NCI-H774 (cell line): ENCODE measurements at places on chromosomes 4 and X.

GRCh38 chr4:146932116-146932515, 13.5 kb downstream of the TTC29 start:
- no peak for DNase-seq

GRCh38 chr4:177239878-177240277, 69.8 kb upstream of the NEIL3 start:
- DNase-seq: no peak

DNA sequence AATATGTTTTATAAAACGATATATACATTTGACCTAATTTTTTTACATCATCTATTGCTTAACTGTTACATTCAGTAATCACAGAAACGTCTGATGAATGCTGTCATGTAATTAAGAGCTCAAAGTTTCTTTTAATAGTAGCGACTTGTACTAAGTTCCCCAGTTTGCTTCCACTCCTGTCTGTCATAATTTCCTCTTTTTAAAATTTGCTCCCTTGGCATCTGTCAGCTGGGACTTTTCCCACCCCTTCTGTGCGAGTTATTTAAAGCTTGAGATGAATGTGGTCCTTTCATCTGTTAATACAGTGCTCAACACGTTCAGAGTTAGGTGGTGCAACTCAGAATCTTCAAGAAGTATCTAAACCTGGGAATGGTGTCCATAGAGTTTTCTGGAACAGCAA, 1.2 kb downstream of the RAP1GDS1 start:
- DNase-seq: no peak

- DNase-seq: no peak
Measured at GRCh38 chr4:175891231-175891630, 79.2 kb upstream of the GPM6A start.

DNA sequence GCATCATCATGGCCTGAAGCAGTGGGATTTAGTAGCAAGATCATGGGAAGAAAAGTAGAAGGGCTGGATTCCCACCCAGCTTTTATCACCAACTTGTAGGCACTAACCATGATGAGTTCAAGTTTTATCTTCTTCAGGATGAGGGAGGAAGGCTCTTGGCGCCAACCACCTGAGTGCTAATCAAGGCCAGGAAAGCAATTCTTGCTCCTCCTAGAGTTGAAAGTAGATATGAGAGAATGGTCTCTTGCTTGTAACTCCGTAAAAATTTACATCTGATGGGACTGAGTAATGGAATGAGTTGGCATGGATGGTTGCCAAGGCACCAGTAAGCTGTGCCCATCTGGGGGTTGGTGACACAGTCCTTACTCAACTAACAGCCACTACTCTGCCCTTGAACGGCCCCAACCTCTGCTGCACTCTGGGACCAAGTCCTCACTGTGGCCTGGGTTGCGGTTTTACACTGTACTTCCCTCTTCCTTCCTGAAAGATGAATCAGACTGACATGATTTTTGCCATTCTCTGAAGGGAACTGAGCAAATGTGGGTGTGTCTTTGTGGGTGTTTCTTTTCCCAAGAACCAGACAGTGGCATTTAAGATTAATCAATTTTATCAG, 39.4 kb upstream of the NDP start:
- DNase-seq: no peak

DNA sequence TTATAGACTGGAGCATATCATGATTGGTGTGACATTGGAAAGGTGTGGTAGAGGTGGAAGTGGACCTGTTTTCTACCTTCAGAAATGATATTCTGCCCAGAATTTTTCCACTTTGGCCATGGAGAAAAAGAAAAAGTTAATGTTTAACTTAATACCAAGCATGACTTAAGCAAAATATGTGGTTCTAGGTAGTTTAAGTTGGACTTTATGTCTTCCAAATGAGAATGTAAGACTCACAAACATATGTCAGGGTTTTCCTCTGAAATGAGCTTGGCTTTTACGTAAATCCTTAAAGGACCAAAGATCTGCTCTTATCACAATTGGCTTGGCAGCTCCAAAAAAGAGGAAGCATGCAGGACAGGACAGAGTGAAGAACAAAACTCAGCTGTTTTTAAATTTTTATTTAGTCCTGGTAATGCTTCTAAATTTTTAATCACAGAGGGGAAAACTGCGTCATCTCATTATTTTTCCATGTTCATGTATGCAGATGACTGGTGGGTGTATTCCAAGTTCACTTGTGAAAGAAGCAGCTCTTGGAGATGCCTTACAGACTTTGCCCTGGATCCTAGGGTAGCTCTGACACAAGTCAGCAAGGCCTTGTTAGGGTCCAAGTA, 98.2 kb downstream of the ANK2 start:
- DNase-seq: no peak

- no peak for DNase-seq
Measured at GRCh38 chr4:31949045-31949444, 1228.9 kb downstream of the PCDH7 start.

DNA sequence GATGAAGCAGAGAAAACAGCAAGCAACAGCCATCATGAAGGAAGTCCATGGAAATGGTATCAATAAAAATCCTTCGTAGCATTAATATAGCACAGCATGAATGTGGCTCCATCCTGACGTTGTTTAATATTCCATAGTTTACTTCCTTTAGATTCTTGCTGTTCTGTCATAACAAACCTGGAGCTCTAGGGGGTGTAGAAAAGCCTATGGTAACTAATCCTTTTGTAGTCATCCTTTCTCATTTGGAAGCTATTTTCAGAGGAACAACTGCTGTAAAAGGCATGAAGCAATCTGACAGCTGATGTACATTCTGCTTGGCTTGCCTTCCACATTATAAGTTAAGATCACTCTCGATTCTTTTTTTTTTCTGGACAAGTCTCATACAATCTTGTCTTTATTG, 914 bp downstream of the MYOZ2 start:
- DNase-seq: no peak

DNA sequence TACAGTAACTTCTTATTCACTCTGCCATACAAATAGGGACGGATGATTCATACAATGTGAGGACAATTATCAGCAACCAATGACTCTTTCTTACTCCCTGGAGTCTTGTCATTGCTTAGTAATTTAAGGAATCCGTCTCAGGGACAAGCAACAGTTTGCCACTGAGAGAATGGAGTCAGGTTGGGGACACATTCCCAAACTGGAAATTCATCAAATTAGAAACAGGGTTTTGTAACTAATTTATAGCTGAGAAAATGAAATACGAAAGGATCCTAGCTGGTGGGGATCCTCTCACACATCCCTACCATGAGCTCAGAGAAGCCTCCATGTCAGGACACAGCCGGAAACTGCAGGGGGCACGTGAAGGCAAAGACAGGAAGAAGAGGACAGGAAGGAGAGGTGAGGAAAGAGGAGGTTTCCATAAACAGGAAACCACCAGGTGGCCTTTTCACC, 50.4 kb upstream of the KDR start:
- no peak for DNase-seq

DNA sequence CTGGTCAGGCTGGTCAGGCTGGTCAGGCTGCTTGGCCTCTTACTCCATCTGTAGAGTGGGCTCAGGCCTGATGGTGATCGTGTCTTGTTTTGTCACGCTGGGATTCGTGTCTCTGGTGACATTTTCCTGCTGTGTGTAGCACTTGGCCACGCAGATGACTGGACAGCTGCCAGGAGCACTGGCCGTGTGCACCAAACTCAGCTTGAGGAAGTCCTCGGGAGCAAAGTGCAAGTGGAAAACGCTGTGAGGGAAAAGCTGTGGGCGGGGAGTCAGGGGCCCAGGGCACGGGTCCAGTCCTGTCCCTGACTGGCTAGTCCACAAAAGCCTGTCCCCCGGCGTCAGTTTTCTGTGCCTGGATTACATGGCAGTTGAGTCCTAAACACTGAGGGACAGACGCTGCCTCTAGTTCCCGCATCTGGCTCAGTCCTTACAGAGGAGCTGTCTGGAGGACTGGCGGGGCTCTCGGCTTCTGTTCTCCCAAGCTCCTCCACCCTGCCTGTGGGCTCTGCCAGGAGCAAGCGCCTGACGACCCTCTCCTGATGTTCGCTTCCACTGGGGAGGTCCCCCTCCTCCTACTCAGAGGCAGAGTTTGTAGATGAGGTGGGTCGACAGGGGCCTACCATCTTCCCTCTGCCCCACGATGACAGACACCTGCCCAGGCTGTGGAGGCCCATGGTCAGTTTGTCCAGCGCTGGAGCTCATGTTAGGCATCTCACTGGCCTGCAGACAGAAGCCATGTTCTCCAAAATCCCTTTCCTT, 35.9 kb upstream of the GRPEL1 start:
- DNase-seq: no peak

- DNase-seq: no peak
Measured at GRCh38 chr4:106344647-106344970, 24.0 kb downstream of the GIMD1 start.

- DNase-seq: peak; percentile 38
Measured at GRCh38 chr4:167234316-167234881, at the start of gene SPOCK3. SPOCK3 (minus strand) TSS chr4:167234494.

GRCh38 chr4:183173580-183174526, 74.8 kb downstream of the WWC2 start:
- DNase-seq: no peak

GRCh38 chr4:155891058-155891457, 12.4 kb upstream of the TDO2 start:
- no peak for DNase-seq

- no peak for DNase-seq
Measured at GRCh38 chrX:3509934-3510333, 163.5 kb upstream of the MXRA5 start.

- DNase-seq: no peak
Measured at GRCh38 chrX:125757794-125758564, 408.1 kb downstream of the DCAF12L2 start.

GRCh38 chr4:3388471-3389232, 53.1 kb upstream of the HGFAC start:
- no peak for DNase-seq

GRCh38 chrX:46407036-46407752, 138.0 kb downstream of the ZNF674 start:
- DNase-seq: no peak

GRCh38 chr4:57282933-57283310, 172.7 kb upstream of the IGFBP7 start:
- no peak for DNase-seq

- DNase-seq: no peak
Measured at GRCh38 chr4:86778175-86778574, 71.0 kb downstream of the SLC10A6 start.

- no peak for DNase-seq
Measured at GRCh38 chr4:144384408-144384807, 243.9 kb upstream of the GYPA start.

- DNase-seq: no peak
Measured at GRCh38 chrX:153735274-153735673, 10.6 kb downstream of the ABCD1 start.

GRCh38 chr4:124234771-124235170, 477.8 kb downstream of the ANKRD50 start:
- DNase-seq: no peak

DNA sequence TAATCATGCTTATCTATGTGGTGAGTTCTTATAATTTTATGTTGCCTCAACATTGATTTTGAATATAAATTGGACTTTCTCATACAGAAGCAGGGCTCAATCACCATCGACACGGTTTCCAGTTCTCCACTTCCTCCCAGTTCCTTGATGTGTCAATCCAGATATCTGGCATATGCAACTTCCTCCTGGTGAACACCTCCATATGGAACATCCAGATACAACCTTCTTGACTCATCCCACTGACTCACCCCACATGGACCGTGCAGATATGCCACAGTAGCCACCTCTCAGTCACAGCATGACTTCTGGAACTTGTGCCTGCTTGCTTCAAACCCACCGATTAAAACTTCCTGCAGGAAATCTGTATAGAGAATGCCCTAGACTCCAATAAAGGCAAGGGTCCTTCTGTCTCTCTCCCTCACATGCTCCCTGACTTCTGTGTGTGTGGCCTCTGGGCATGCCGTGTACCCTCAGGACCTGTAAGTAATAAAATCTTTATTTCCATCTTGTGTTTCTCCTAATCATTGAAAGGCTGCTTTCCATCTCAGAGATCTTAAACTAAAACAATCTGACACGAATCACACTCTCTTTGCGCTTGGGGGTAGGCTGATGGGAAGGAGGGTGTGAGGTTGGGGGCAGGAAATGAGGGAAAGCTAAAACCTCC, 67.0 kb downstream of the HTRA3 start:
- no peak for DNase-seq

DNA sequence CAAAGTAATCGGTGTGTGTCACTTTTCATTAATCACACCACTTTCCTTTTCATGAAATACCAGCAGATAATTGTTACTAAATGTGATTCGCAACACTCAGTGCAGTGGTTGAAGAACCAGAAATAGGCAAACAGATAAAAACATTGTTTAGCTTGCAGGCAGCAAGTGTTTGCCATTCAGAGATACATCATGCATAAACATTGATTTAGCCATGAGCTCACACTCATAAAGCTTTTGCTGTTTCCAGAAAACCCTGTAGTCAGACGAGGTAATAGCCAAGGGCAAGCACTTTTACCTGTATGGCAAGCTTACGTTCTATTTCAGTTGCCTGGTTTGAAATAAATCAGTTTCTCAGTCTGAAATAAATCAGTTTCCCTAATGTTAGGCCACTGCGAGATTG, 542.0 kb upstream of the TENM3 start:
- DNase-seq: no peak

- DNase-seq: no peak
Measured at GRCh38 chr4:82049294-82049693, 324.5 kb downstream of the HNRNPD start.

DNA sequence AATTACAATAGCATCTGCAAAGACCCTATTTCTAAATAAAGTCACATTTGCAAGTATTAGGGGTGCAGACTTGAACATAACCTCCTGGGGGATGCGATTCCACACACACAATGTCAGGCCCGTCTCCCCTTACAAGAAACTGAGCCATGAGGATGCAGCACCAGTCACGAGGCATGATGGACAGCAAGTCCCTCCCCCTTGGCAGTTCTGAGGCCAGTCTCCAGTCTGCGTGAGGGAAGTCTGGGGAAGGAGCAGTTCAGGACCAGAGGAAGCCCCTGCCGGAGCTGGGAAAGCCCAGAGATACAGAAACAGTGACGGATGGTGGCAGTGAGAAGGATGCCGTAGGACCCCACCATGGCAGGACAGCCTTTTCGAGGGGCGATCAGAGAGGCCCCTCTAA, 9.4 kb downstream of the FAM53A start:
- no peak for DNase-seq

DNA sequence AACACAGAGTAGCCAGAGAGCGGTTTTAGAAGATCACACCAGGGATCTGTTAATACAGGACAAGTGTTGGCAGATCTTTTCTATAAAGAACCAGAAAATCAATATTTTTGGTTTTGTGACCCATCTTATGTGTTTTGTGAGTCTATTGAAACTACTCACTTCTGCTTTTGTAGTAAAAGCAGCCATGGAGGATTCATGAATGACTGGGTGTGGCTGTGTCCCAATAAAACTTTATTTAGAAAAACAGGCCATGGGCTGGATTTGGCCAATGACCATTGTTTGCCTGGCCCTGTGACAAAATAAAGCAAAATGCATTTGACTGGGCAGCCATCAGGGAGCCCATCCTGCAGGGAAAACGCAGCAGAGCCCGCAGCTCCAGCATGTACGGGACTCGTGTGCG, 99.9 kb upstream of the ADRA2C start:
- no peak for DNase-seq

- DNase-seq: no peak
Measured at GRCh38 chr4:167724941-167725340, 367.4 kb upstream of the ANXA10 start.
